ENCODE measurements at places on chromosomes 1 and 21.

GRCh38 chr1:78840453-78841271, 165.9 kb downstream of the ADGRL4 start:
- DNase-seq: peak; percentile 53

DNA sequence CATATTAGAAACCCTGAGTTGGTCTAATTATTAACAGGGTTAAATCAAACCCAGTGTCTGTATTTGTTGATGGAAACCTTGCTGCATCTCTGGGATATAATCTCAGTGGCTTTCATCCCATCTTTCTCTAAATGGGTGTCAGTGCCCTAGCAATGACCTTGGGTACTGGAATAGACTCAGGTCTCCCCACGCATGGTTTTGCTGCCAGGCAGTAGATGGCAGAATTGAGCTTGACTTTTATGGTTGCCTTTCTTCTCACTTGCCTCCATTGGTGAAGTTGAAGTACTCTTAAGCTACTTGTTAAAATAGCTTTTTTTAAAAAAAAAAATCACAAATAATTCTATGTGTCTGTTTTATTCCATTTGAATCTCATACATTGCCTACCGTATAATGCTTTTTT, 81.8 kb upstream of the HMCN1 start:
- peak; percentile 37 for DNase-seq

DNA sequence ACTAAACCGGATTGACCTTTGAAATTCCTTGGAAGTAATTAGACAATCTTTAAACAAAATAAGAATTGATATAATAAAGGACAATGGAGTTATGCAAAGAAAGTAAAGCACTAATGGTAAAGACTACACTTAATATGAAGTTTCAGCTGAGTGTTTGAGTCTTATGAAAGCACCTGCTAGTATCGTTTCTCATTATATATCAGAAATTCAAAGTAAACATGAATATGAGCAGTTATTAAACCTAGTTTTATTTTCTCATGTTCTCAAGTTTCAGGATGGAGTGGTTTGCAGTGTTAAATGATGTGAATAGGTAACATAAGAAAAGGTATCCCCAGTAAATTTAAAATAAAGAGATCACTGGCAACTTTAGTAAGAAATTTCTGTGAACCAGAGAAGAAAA, 188.6 kb downstream of the ZP4 start:
- DNase-seq: no peak

DNA sequence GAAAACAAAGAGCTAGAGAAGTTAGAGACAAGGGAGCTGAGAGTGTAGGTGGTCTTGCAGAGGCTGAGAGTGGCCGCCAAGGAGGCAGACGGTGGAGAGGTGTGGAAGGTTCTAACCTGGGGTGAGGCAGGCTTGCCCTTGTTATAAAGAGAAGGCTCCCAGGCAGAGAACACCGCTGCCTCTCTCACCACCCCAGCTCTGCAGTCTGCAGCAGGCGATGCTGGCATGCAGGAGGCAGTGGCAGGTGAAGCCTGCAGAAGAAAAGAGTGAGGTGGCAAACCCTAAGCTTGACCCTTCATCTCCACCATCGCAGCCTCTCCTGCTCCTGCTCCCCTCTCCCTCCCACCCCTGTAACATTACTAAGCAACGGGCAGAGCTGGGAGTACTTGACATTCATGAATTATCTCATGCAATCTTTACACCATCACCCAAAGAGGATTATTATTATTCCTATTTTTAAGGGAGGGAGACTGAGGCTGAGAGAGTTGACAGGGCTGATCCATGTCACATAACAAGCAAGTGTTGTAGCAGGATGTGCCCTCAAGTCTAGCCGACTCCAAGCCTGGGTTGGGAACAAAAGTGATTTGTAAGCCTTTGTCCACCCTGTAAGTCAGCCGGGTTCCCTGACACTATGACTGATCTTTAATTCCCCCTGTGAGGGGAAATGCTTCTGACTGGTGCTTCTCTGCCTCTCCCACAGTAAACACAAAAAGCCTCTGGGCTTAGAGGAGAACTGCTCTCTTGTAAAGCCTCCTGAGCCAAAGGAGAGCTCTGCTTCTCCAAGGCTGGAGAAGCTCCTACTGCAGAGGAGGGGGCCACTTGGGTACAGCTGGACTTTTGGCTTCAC, 36.1 kb downstream of the KANK4 start:
- peak; percentile 24 for DNase-seq

DNA sequence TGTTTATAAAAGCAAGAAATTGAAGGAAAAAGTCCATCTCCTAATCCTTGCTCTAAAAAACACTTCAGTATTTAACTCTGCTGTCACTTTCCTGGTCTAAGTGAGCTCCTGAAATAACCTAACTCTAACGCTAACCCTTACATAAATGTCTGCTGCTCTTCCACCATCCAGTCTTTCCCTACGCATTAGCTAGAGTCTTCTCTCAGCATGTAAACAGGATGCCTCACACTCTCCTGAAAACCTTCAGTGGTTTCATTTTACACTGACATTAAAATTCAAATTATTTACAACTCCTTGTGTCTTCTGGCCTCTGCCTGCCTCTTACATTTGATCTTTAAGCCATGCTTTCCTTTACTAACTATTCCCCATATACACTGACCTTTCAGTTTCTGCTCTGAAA, 697.6 kb upstream of the CXADR start:
- no peak for DNase-seq

GRCh38 chr1:169608226-169608625, 21.7 kb downstream of the SELP start:
- DNase-seq: no peak

- DNase-seq: no peak
Observed at GRCh38 chr1:7620196-7620595, 150.9 kb upstream of the VAMP3 start.

GRCh38 chr1:246492611-246493245, 14.4 kb downstream of the SMYD3 start:
- peak; percentile 93 for DNase-seq

Measured in NCI-H82 (cell line).